ENCODE measurements at places on chromosomes 16 and 17.

DNA sequence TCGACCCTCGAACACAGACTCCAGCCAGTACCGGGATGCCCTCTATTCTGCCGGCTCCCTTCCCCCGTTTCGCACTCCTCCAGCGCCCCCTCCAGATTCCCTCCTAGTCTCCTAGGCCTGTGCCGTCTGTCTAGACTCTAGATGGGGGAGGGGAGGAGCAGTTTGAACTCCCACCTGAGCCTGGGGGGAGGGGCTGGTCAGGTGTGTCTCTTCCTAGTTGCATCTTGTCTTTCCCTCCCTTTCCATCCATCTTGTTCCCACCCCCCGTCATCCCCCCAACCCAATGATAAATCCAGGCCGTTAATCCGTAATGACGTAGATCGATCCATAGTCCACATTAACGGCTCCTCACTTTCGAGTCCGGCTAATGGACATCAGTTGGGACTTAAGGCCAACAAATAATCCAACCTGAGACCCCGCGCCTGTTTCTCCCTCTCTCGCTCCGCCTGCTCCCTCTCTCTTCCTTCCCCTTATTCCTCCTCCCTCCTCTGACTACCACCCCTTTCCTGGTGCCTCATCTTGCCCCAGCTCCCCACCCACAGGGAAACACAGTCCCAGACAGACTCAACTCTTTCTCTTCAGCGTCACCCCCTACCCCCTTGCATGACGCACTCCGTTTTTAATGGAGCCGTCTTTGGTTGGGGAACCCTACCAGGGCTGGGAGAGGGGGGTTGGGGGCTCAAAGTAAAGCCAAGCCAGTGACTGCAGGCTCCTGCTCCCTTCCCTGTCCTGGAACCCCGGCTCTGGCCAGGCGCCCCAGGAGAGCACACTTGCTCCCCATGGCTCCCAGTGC, 3.4 kb upstream of the HOXB5 start:
- DNase-seq = no peak

DNA sequence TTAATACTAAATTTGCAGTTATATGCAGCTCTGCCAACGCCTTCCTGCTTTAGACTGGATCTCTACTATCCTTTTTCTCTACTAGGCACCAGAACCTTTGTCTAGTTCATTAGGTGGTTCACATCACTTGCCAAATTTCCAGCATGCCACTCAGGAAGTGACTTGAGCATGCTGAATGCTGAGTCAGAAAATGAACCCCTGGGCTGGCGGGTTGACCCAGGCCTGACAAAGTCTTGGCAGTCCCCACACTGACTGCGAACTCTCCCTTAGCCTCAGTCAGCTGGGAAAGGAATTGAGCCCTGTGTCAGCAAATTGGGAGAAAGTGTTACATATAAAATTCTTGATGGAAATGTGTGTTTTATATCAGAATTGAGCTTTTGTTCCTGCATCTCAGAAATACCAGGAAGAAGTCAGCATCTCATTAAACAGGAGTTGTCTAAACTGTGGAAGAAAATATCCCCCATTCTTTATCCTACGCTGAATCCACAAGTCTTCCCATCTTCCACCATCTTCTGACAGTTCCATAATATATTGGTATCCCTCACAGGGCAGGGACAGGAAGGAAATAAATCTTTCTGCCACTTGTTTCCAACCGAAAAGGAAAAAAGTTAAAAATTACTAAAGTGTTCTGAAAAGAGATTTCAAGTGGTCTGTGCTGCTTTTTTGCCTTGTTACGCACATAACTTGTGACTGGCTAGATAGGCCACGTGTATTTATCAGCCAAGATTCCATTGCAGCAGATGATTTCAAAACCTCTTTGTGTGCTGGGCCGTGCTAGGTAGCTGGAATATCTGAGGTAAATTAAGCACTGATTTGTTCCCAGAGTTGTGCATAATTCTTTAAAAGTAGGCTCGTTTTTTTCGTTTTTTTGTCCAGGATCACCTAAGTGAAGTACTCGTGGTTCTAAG, 16.7 kb upstream of the SLC12A3 start:
- DNase-seq = no peak

GRCh38 chr17:4142107-4142900, 526 bp downstream of the ZZEF1 start:
- DNase-seq = no peak

DNA sequence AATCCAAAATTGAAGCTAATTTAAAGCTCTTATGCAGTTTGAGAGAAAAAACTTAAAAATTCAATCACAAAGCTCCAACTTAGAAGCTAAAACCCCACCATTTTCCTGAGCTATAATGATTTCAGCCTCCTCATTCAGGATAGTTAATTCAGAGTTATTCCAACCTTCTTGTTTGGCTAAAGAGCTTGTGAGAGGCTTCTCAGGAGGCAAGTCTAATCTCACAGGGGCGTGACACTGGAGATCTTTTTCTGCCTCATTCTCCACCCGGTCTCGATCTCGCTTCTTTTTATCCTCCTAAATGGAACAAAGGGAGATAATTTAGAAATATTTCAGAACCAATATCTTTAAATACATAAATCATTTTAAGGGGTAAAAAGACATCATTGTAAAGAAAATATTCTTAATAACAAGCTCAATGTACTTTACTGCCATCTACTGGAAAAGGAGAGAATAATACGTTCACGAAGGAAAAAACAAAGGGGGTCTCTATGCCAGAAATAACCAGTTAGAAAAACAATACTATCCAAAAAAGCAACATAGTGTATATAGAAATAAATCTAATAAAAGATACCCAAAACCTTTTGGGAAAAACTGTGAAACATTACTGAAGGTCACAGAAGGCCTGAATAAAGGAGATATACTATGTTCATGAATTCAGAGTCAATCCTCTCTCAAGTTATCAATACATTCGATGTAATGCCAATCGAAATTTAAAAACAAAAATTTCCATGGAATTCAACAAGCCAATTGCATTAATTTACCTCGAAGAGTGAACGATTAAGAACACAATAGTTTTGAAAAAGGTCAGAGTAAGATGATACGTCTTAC, 13.9 kb downstream of the BRD7 start:
- peak; percentile 15 for DNase-seq

- DNase-seq = no peak
These were observed 314.0 kb downstream of the SLC39A11 start for GRCh38 chr17:72778169-72779151.

GRCh38 chr16:57624044-57624688, 4.3 kb upstream of the ADGRG1 start:
- DNase-seq = no peak

GRCh38 chr16:12903407-12904328, 2.3 kb downstream of the SHISA9 start:
- no peak for DNase-seq

DNA sequence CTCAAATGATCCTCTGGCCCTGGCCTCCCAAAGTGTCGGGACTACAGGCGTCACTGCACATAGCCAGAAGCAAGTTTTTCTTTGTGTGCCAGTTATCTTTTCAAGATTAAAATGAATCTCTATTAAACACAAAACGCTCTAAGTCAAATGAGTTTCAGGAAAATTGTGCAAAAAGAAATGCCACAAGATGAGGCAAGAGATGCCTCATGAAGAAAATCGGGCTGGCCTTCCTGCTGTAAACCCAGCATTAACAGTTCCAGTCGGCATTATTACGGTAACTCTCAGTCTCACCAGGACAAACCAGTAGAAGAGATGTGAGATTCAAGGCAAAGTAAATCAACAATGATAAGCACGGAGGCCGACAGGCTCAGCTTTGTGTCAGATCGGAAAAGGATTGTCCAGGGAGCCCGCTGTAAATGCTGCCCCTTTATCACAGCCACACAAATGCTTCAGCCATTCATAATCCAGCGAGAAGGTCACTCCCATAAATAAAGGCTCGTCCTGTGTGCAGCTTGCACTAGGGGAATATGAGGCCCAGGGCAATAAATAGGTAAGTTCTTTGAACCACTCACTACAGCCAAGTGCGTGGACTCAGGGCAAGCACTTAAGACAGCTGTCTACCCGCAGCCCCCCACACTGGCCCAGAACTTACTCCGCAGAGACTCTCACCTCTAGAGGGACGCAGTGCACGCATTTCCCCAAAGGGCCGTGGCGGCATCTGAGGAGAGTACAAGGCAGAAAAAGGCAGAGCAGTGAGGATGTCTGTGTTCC, 27.2 kb downstream of the NPLOC4 start:
- no peak for DNase-seq

- no peak for DNase-seq
These were observed 2.8 kb upstream of the PRKAR1A start for GRCh38 chr17:68509141-68510057.

DNA sequence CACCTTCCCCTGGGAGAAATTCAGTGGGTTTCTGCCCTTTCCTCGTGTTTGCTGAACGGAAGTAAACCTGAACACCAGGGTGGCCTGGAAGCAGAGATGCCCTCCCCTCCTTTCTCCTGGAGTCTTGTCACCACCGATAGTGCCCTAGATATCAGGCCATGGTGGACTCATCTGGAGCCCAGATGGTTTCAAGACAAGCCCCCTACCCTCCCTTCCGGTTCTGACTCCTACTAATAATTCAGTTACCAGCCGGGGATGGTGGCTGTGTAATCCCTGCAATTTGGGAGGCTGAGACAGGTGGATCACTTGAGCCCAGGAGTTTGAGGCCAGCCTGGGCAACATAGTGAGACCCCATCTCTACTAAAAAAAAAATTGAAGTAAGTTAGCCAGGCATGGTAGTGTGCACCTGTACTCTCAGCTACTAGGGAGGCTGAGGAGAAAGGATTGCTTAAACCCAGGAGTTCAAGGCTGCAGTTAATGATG, 2.4 kb downstream of the ZNF469 start:
- no peak for DNase-seq

DNA sequence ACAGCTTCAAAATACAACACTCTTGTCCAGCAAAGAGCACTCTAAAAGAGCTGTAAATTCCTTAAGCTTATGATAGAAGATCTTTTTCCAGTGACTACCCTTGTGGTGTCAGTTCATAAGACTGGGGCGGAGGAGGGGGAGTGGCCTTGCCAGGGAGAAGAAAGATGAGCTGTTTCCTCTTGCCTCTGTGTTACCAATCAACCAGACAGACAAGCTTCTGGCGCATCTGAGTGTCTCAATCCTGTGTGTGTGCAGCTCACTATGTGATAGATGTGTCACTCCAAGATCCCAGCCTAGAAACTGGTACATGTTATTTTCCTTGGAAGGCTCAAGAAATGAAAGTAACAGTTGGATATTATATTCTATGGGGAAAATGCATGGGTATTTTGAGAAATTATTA, 167.4 kb upstream of the CACNG3 start:
- DNase-seq = no peak

DNA sequence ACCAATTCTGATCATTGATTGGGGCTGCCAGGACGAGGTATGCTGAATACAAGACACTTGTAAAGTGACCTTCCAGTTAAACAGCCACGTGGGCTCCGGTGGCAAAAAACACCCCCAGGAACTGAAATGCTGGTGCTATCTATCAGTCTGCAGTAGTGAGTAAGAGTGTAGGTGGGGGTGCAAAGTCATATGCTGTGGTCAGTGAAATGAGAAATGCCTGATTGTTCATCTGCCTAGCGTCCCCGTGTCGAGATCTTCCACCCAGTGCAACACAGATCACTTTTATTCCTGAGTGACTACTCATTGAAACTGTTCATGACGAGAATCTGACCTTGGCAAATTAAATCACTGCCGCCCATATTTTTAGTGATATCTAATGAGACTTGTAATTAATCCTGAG, 806.5 kb upstream of the GOT2 start:
- DNase-seq = no peak

- DNase-seq = no peak
These were observed 4.8 kb downstream of the CDR2L start for GRCh38 chr17:74992223-74992622.

- no peak for DNase-seq
These were observed 2.1 kb downstream of the TRAF7 start for GRCh38 chr16:2157480-2158261.

DNA sequence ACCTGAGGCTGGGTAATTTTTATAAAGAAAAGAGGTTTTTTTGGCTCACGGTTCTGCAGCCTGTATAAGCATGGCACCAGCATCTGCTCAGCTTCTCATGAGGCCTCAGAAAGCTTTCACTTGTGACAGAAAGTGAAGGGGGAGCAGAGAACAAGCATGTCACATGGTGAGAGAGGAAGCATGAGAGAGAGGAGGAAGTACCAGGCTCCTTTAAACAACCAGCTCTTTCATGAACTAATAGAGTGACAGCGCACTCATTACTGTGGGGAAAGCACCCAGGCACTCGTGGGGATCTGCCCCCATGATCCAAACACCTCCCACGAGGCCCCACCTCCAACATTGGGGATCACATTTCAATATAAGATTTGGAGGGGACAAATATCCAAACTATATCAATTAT, 86.8 kb downstream of the USP32 start:
- no peak for DNase-seq

GRCh38 chr17:42174126-42174783, 6.7 kb downstream of the KCNH4 start:
- DNase-seq = no peak
